Gastroesophageal sphincter (tissue), 4 donors: ENCODE measurements at places on chromosomes 5 and 9.

DNA sequence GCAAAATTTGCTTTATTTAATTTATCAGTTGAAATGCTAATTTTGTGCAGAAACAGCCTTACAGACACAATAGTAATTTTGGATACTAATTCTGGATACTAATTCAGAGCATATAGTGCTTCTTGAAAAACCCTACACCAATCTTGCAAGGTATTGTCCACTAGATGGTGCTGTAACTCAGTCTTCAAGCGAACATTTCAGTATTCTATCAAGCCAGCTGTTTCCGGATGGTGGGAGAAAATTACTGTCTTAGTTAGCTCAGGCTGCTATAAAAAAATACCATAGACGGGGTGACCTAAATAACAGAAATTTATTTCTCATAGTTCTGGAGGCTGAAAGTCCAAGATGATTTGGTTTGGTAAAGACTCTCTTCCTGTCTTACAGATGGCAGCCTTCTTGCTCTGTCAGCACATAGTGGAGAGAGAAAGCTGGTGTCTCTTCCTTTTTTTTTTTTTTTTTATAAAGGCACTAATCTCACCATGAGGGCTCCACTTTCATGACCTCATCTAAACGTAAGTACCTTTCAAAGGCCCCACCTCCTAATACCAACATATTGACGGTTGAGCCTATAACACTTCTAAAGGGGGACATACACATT, 1306.5 kb upstream of the CDH9 start:
- no peak for ATAC-seq

GRCh38 chr5:174229514-174230370, 184.2 kb downstream of the NSG2 start:
- no peak for ATAC-seq

GRCh38 chr5:88741964-88742363, 141.0 kb downstream of the MEF2C start:
- no peak for ATAC-seq

DNA sequence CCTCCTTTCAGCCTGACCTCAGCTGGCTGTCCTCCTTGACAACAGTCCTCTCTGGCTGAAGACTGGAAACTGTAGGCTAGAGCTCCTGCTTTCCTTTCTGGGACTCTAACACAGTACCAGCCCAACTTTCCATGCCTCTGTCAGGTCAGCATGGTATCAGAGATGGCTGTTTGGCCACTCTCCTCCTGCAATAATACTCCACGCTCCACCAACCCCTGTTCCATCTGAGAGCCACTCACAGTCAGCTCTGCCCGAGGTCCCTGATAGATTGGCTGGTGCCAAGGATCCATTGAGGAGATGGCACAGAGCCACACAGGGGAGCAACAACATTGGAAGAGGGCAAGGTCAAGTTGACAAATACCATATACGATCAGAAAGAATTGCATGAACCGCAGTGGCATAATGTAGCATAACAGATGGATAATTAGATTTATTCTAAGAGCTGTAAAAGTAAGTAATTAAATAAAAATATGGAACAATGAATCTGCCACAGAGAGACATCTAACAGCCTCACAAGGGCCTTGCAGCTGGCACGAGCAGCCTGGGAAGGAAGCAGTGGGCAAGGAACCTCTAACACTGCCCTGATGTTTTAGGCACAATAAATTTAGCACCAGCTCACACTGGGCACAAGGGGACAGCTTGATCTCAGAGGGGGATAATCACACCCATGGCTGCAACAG, 94.3 kb upstream of the LRRTM2 start:
- no peak for ATAC-seq

DNA sequence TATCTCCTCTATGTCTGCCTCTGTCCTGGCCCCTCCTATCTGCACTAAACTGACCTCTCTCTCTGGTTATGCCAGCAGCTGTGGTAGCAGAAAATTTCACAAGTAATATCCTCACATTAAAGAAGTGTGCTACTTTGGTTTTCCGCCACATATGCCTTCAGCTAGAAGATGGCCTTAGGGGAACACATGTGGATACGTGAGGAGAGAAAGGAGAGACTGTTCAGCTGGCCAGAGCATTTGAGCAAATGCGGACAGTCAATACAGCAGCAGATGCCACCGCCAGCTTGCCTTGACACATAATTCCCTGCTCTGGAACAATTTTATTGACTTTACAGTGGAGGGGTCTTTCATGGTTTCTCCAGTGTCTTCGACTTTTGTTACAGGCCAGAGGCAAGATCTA, 434.6 kb downstream of the TAF11L14 start:
- no peak for ATAC-seq

DNA sequence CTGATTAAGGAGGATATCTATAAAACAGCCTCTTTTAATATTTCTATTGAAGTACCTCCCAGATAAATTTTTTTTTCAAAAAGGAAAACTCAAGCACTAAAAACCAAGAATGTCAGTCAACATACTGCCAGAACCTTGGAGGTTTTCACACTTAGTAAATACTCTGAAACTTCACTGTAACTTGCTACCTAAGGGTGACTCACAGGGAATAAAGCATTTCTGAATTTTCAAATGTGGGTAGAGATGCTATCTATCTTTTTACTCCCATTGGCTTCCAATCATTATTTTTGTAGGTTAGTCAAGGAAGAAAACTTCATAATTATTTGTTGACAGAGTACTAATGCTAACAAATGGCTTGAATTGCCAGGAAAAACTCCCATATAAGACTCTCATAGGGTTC, 46.1 kb downstream of the SLC25A46 start:
- no peak for ATAC-seq

GRCh38 chr9:101403516-101404285, 5.0 kb downstream of the ZNF189 start:
- ATAC-seq: no peak

GRCh38 chr9:133369933-133370332, 5.9 kb downstream of the SURF4 start:
- no peak for ATAC-seq
